ENCODE measurements at places on chromosomes 4 and X. TPM values are rescaled to one million over a fixed set of nuclear protein-coding genes. Genes with fewer than 3 reads are reported as not detected.
A peak's percentile ranks its signal among the peaks of the same experiment; 100 is the strongest.

GRCh38 chr4:13054420-13054970 lies 429.6 kb downstream of the RAB28 start:
- no peak overlapping the region for H3K4me3 ChIP-seq
- DNase-seq: no peak
- no peak overlapping the region for H3K27ac ChIP-seq
- H3K27me3 ChIP-seq: no peaks in the 10 kb centered on the region

DNA sequence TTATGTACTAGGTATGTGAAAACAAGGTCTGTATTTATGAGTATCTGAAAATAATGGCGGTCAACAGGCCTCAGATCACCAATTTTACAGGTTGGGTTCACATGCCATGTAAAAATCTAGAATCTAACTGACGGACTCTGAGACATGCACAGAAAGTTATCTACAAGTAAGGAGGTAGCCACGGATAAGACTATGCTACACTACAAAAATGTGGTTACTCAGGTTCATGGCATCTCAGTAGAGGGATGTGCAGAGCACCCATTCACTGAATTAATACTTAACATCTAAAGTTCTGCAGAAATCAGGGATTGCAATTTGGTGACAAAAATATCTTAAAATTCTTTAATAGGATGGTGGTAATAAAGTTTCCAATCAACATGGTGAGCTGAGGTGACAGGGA lies 155.9 kb downstream of the APBB2 start:
- DNase-seq: peak; percentile 74
- no peak overlapping the region for H3K4me3 ChIP-seq
- no peaks in the 10 kb centered on the region for H3K27me3 ChIP-seq
- peaks cover 3% of the 10 kb centered on the region for H3K36me3 ChIP-seq
- H3K4me1 ChIP-seq: peaks cover 15% of the 10 kb centered on the region
- H3K27ac ChIP-seq: no peak overlapping the region

DNA sequence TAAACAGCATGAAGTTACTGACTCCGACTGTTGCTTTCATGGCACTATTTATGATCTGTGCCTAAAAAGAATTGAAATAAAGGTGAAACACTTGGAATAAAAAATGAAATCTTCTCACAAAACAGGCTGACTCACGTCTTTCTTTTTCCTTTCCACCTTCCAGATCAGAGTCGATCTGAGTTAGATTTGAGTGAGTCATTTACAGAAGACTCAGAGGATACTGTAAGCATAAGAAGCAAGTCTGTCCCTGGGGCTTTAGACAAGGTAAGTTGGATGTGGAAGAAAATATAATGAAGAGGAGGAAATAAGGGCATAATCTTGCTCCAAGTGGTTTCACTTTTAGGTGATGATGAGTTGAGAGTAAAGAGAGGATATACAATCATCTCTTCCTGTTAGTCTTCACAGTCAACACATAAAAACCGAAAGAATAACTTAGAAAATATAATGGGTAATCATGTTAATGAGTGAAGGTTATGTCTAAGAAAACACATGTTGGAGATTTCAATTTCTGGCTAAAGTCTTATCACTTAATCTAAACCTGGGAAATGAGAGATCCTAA lies 89.7 kb downstream of the SYTL5 start:
- no peaks in the 10 kb centered on the region for H3K36me3 ChIP-seq
- H3K27ac ChIP-seq: no peak overlapping the region
- no peak overlapping the region for H3K4me3 ChIP-seq
- DNase-seq: peak; percentile 57
- H3K27me3 ChIP-seq: no peaks in the 10 kb centered on the region
- H3K4me1 ChIP-seq: no peaks in the 10 kb centered on the region

DNA sequence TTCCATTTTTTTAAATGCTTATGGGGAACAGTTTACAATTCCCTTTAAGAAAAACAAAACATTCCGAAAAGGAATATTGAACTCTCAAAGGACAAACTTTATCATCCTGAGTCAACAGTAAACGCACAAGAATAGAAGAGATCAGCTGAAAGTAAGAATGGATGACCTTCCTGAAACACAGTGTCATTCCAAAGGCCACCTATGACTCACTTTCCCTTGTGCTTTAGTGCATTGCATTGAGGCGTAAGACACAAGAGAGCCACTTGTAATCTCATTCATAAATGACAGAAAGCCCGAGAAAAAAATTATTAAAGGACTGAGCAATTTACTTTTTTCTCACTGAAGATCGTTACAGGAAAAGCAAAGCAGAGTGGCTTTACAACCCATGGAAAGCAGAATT lies 1062.4 kb upstream of the DIAPH2 start:
- no peak overlapping the region for H3K27ac ChIP-seq
- no peak for DNase-seq
- H3K27me3 ChIP-seq: no peaks in the 10 kb centered on the region
- no peak overlapping the region for H3K4me3 ChIP-seq

GRCh38 chr4:118680808-118681207 lies 4.4 kb upstream of the METTL14 start:
- H3K4me3 ChIP-seq: no peak overlapping the region
- no peaks in the 10 kb centered on the region for H3K27me3 ChIP-seq
- no peaks in the 10 kb centered on the region for H3K4me1 ChIP-seq
- no peak overlapping the region for H3K27ac ChIP-seq
- no peaks in the 10 kb centered on the region for H3K36me3 ChIP-seq

DNA sequence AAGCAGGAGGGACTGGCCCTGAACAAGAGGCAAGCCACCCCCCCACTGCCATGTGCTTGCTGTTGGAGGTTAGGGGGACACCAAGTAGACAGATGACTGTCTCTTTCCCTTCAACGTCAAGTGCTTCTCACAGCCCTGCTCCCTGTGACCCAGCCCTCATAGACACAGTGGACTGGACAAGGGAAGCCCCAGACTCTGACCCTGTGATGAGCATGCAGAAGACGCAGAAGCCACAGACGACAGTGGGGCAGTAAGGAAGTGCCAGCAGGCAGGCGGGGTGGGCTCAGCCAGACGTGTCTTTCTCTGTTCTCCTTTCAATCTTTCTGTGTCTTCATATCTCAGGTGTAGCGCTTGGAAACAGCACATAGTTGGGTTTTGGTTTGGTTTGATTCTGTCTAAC lies 2.4 kb upstream of the L1CAM start:
- H3K27me3 ChIP-seq: peaks cover 12% of the 10 kb centered on the region
- H3K4me1 ChIP-seq: no peaks in the 10 kb centered on the region
- H3K27ac ChIP-seq: no peak overlapping the region
- DNase-seq: no peak

- H3K27ac ChIP-seq: no peak overlapping the region
- H3K4me1 ChIP-seq: no peaks in the 10 kb centered on the region
- no peak overlapping the region for H3K4me3 ChIP-seq
- no peaks in the 10 kb centered on the region for H3K36me3 ChIP-seq
- no peaks in the 10 kb centered on the region for H3K27me3 ChIP-seq
These were observed 311.3 kb upstream of the EMCN start for GRCh38 chr4:100828986-100829685.

GRCh38 chrX:132489578-132490419 lies 961 bp upstream of the MBNL3 start:
- peak overlapping the region; percentile 63 for H3K4me3 ChIP-seq
- no peak overlapping the region for H3K27ac ChIP-seq
- no peaks in the 10 kb centered on the region for H3K4me1 ChIP-seq
- H3K27me3 ChIP-seq: peaks cover 3% of the 10 kb centered on the region

- peaks cover 8% of the 10 kb centered on the region for H3K27me3 ChIP-seq
- H3K27ac ChIP-seq: no peak within 1 kb of the TSS
- no peaks in the 10 kb centered on the region for H3K4me1 ChIP-seq
- H3K36me3 ChIP-seq: no peaks in the 10 kb centered on the region
These were observed at the start of gene GPC3 for GRCh38 chrX:133985164-133985966. Gene GPC3 (minus strand): TSS chrX:133985594.

RXFP1 gene
- total RNA-seq: 0.14 TPM

MAGEC1 gene
- total RNA-seq: not detected

CYBB gene
- total RNA-seq: not detected

ENAM gene
- 0.11 TPM for total RNA-seq

PAGE4 gene
- total RNA-seq: not detected

STK32B gene
- 2.9 TPM for total RNA-seq

All from astrocyte (in vitro differentiated cells and primary cell).